ENCODE measurements at places on chromosomes 5 and 9.

GRCh38 chr9:34986540-34987047 lies 3.0 kb upstream of the DNAJB5 start:
- DNase-seq, result peak; percentile 51

DNA sequence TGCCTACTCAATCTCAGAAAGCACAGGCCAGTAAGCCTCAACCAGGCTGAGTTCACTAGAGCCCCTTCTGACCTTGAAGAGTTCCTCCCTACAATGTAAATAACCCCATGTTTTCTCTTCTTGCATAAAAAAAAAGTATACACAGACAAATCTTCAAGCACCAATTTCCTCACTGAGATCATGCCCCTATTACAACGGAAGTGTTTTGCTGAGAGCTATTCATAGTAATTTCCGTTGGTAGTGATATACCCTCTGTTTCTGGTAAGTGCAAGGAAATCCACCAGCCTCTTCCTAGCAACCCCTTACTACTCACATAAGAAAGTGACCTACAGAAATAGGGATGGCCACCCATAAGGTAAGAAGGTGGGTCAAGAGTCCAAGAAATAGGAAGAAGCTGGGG lies 76.4 kb upstream of the TARS1 start:
- no peak for DNase-seq

GRCh38 chr9:132546148-132547051 lies 36.0 kb upstream of the BARHL1 start:
- DNase-seq, result no peak

DNA sequence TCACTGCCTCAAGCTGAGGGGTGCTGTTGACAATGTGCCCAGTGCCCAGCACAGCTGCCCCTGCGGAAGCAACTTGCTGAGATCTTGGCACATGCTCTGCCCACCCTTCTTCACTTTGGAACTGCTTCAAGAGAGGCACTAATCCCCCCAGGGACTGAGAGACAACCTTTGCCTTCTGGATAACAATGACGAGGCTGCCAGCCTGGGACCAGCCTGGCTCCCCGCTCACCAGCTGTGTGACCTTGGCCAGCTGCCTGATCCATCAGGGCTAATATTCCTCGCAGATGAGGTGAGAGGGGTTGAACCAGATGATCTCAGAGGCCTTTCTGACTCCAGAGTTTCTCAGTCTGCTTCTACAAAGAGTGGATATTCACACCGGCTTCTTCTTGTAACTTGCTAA lies 81.0 kb downstream of the SHB start:
- no peak for DNase-seq

- peak; percentile 27 for DNase-seq
These were observed 653 bp upstream of the HNRNPH1 start for GRCh38 chr5:179623906-179624741.

DNA sequence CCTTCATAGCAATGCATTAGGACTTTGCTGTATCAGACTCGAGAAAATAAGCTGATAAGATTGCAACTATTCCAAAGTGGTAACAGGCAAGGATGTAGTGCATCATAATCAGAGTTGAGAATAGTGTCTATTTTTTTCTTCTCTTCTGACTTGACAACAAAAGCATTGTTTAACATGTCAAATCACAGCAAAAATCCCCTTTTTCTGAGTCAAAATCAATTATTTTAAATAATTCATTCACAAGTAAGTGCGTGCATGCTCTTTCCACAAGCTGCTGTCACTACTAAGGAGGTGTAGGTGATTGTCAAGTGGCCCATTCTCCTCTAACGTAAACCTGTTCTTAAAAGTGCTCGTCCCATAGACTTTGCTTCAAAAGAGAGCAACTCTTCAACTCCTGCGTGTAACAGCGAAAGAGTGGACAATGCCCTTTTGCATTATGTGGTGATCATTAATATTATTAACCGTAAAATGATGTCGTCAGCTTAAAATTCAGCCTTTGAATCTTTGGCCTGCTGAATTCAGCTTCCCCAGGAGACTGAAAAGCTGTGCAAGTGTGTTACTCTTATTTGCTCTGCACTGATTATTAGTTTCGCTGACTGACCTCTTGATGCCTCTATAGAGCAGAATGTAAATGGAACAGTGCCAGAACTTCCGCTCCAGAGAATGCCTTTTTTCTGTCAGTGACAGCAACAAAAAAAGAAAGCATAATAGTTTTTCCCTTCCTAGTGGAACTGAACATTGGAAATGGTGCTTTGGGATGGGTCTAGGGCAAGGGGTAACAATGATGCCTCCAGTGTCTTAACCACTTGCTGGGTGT lies 680.8 kb upstream of the SEMA6A start:
- DNase-seq, result no peak

DNA sequence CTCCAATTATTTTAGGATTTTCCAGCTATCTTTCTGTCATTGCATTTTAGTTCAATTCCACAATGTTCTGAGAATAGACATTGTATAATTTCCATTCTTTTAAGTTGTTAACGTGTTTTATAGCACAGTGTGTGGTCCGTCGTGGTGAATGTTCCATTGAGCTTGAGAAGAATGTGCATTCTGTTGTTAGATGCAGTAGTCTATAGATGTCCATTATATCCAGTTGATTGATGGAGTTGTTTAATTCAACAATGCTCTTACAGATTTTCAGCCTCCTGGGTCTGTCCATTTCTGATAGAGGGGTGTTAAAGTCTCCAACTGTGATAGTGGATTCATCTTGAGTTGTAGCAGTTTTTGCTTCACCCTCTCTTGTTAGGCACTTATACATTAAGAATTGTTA lies 1587.7 kb upstream of the NUDT12 start:
- DNase-seq, result no peak

DNA sequence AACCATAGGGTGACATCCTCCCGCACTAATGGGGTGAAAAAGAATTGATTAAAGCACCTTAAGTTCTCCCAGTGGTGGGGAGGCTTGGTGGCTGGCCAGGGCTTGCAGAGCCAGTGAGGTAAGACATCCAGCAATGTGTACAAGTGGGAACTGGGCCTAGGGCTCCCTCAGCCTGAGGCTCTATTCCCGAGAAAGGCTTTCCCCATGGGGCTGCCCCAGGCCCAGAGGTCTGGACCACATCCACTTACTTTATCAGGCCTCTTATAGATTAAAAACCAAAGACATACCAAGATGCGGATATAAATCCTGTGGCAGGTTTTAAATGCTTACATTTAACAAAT lies 35.3 kb downstream of the C5orf15 start:
- no peak for DNase-seq

- no peak for DNase-seq
These were observed 319.5 kb upstream of the TNC start for GRCh38 chr9:115437418-115437817.

DNA sequence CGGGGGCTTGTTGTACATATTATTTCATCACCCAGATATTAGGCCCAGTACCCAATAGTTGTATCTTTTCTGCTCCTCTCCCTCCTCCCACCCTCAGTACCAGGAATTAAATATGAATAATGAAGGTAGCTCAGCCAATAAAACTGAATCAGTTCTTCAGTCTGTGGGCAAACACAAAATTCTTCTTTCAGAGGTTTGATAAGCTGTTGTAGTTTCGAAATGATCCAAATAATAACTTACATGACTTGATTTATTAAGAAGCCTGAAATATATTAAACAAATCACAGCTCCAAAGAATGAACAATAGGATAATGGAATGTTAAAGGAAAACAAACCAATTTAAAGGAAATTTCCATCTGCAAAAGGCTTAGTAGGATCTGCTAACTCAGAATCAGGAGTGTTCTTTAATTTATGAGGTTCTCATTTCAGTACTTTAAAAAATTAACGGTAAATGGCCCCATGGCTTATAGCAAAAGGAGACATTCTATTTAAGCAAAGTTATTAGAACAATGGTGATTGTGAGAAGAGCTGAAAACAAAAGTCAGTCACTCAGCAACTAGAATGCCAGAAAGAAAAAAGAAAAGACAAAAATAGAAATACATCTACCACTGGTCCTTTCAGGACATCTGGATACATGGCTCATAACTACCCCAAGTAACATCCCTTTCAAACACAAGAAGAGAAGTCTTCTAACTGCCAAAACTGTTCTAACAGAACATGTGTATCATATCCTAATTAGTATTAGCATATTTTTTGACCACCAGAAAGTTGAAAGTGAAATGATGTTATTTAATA lies 62.4 kb downstream of the NR3C1 start:
- no peak for DNase-seq

DNA sequence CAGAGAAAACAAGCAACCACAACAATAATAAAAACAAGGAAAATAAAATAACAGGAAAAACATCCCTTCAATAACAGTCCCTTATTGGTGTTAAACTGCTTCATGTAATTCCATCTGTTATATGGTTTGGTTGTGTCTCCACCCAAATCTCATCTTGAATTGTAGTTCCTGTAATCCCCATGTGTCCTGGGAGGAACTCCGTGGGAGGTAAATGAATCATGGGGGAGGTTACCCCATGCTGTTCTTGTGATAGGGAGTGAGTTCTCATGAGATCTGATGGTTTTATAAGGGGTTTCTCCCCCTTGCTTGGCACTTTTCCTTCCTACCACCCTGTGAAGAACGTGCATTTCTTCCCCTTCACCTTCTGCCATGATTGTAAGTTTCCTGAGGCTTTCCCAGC lies 369.8 kb downstream of the TMEM232 start:
- no peak for DNase-seq

DNA sequence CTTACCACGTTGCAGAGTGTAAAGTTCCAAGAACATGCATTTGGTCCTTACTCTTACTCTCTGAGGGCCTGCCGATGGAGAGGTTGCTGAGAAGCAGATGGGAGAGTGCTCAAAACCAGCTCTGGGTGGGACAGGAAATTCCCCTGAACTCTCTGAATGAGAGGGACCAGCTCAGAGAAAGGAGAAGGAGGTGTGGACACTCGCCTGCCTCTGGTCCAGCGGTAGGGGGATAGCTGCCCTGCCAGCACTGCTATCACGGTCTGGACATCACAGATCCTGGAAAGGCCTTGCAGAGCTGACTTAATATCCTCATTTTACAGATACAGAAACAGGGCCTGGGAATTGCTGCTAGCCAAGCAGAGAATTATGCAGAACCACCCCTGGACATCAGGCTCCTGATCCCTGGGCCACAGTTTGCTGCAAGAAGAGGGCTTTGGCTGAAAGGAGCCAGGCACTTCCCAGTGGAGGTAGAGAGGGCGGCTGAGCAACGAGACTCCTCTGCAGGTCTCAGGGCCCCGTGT lies 4.9 kb downstream of the TRAF1 start:
- DNase-seq, result no peak

GRCh38 chr9:19464764-19465585 lies 56.2 kb downstream of the ACER2 start:
- DNase-seq, result peak; percentile 38

DNA sequence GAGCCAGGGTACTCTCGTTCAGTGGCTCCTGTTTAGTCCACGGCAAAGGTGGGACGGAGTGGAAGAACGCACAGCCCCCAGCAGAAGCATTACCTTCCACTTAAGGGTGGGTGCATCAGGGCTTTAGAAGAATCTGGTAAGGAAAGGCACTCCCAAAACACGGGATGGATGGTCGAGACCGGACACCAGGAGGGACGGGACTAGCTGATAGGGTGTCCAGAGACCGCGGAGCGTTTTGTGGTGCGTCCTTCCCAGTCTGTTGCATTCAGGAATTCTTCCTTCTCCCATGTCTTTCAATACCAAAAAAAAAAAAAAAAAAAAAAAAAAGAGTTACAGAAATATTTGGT lies 545 bp upstream of the CTSV start:
- no peak for DNase-seq

DNA sequence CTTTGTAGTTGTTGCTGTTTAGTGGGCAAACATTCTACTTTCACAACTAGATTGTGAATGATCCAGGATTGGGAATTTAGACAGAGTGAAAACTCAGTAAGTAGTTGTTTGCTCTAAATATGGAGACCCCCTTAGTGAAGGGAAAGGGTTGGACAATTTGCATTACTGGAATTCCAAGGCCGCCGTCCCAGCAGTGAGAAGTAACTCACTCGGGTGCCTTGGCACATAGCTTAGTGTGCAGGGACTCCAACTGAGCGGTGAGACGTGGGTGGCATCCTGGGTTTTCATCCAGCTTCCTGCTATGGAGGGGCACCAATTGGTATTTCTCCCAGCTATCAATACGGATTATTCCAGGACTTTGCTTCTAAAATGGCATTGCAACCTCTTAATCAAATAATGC lies 69.7 kb upstream of the FCN1 start:
- DNase-seq, result no peak

DNA sequence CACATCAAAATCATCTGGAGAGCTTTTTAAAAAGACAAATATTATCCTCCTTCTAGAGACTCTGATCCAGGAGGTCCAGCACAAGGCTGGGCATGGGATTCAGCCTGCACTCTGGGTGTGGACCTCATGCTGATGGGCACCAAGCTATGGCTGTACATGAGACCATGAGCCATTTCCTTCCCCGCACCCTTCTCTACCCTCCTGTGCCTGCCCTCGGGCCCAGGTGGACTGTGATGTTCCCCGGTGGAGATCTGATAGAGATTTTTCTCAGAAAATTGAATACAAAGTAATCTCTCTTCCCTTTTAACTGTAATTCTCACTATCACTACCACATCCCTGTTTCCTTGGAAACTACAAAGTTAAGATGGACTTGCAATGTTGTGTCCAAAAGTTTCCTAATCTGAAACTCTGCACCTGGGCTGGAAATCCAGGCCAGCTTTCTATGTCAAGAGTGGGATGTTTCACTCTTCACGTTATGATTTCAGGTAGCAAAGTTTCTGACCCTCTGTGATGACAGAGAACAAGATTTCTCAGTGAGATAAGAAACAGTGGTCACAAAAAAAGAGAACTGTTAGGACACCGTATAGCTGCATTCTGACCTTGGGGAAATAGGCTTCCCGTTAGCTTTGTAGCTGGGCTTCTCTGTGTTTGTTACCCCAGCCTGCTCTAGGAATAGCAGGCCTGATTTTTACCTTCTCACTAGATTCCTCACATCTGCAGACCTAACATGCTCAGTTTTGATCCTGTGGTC lies 11.5 kb downstream of the SFXN1 start:
- no peak for DNase-seq

- no peak for DNase-seq
These were observed 20.4 kb upstream of the KIF12 start for GRCh38 chr9:114119242-114120191.

- no peak for DNase-seq
These were observed 2.4 kb downstream of the PGGT1B start for GRCh38 chr5:115260248-115260647.

GRCh38 chr9:76759732-76760131 lies 4.5 kb upstream of the PCA3 start:
- no peak for DNase-seq

- DNase-seq, result no peak
These were observed 133.8 kb downstream of the ARHGEF28 start for GRCh38 chr5:73759771-73760170.

Measured in stimulated activated CD8-positive, alpha-beta memory T cell treated with anti-CD3 and anti-CD28 coated beads, Interleukin-15, amount 100 ng/mL, for 4 hours (primary cell).